ENCODE measurements at places on chromosomes 13 and 19.

DNA sequence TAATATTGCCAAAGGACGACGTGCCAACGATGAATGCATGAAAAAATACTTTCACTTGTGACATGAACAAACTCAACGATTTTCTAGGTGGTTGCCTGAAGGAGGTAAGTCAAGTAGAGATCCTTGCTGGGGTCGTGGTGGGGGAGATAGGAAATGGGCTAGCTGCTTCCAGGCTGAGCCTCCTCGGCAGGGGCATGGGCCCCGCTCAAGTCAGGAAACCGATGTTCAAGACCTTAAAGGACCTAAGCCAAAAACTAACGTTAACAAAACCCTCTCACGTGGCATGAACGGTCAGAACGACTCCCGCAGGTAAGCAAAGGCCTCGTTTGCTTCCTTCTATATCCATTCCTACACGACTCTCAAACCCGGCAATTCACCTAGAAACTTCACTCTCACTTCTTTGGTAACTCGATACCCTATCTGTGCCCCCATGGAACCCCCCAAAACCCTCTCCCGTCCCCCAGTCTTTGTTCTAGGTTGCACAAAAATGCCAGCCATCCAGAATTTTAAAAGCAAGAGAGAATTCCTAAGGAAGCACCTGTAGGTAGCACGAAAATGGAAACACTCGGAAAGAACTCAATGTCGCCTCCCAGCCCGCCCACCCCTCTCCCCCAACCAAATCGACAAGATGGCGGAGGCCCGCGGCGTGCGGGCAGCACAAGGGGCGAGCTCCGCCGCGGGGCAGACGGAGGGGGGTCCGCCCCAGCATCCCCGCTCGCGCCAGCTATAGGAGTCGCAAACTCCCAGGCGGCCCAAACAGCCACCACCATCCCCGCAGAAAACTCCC, 13.6 kb downstream of the ACP4 start:
- DNase-seq, result no peak

DNA sequence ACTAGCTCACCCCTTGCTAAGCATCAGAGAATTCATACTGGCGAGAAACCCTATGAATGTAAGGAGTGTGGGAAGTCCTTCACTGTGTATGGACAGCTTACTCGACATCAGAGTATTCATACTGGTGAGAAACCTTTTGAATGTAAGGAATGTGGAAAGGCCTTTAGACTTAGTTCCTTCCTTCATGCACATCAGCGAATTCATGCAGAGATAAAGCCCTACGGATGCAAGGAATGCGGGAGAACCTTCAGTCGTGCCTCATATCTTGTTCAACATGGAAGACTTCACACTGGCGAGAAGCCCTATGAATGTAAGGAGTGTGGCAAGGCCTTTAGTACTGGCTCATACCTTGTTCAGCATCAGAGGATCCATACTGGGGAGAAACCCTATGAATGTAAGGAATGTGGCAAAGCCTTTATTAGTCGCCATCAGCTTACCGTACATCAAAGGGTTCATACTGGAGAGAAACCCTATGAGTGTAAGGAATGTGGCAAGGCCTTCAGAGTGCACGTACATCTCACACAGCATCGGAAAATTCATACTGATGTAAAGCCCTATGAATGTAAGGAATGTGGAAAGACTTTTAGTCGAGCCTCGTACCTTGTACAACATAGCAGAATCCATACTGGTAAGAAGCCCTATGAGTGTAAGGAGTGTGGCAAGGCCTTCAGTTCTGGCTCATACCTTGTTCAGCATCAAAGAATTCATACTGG, 17.3 kb downstream of the ZNF30 start:
- DNase-seq, result no peak

DNA sequence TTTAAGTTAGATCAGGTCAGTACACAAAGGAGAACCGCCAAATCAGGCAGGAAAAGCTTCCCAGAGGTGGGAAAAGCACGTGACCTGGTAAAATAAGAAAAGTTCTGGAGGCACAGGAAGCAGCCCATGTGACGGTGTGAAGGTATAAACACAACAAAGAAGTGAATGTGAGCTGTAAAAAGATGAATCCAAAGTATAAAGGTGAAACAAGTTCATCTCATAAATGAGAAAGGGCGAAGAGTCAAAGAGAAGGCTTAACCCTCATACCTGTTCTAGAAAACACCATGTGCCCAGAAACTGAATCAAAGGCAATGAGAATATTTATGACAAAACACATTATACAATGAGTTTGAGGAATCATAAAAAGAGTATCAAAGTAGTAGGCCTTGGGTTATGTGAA, 47.0 kb downstream of the USP12 start:
- DNase-seq, result no peak

DNA sequence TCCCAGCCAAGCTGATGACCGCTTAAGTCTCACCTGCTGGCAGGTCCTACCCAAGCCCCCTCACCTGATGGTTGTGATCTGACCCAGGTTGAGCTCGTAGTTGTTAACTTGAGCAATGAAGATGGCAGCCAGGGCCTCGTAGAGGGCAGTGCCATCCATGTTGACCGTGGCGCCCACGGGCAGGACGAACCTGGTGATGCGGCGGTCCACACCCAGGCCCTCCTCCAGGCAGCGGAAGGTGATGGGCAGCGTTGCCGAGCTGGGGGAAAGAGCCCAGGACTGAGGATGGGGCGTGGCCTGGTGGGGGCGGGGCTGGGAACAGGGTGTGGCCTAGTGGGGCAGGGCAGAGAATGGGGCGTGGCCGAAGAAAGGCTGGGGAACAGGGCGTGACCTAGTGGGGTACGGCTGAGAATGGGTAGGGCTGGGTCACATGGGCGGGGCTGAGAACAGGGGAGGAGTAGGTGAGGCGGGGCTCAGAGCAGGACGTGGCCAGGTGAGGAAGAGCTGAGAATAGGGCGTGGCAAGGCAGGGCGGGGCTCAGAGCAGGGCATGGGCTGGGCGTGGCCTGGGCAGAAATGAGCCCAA, 12.9 kb downstream of the OR7C2 start:
- no peak for DNase-seq

GRCh38 chr13:109790942-109791605, 4.7 kb upstream of the IRS2 start:
- peak; percentile 61 for DNase-seq

GRCh38 chr13:24893863-24894262, 129.9 kb downstream of the RNF17 start:
- DNase-seq, result no peak

DNA sequence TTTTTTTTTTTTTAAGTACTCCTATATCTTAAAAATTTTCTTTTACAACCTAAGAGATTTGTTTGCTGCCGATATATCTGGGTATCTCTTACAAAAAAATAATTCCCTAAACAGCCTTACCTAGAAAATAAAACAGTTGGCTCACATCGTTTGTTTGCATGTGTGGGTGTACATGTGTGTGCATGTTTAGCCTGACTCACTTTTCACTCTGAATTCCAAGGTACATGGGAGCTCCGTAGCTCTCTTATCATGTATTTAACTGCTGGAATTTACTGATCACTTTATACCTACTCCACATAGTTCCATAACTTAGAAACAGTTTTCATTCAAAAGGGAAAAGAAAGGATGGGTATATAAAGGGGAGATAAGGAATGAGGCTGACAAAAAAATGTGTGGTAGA, 616.5 kb downstream of the GPC6 start:
- DNase-seq, result no peak

DNA sequence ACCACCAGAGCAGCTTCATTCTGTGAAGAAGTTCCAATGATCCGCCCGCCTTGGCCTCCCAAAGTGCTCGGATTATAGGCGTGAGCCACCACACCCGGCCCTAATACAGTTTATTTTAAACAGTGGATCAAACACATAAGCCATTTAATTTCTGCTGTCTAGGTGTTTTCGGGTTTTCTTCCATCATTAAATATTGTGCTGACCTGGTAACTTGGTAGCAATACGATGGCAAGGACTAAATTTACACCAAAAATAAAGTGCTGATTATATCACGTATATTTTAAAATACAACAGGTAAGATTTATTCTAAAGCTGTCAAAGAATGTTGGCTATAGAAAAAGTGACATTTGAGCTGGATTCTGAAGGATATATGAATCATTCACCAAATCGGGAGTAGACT, 1.3 kb downstream of the MED4 start:
- no peak for DNase-seq

DNA sequence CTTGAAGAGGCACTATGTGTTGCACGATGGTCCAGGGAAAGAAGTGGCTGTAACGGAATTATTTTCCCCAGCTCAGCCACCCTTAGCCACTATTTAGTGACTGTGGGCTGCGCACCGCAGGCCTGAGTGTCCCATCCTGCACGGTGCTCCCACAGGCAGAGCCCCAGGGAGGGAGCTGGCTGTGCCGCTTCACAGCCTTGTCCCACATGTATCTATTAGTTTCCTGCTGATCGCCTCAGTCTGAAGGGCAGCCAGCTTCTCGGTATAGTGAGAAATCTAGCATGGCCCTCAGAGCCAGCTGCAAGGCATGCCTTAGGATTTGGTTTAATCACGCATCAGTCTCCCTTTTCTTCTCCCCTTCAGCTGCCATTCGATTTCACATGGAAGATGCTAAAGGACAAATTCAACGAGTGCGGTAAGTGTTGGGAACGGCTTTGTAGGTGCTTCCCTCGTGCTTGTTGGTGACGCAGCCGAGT, 15.7 kb downstream of the PRAM1 start:
- DNase-seq, result no peak

GRCh38 chr13:78875792-78876580, 217.0 kb upstream of the OBI1 start:
- DNase-seq, result no peak

DNA sequence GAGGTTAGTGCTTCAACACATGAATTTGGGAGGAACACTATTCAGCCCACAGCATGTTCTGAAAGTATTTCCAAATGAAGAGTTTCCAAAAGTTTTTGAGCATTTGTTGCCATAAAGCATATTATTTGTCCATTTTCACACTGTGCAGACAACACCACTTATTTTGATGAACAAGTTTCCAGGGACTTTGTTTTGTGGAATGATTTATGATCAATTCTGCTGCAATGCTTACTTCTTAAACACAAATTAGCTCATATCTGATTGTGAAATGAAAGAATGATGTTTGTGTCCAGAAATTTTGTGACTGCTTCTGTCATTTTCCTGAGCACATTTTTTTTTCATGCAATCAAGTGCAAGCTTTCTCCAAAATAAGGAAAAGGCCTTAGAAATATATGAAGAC, 205.3 kb downstream of the RAP2A start:
- no peak for DNase-seq

DNA sequence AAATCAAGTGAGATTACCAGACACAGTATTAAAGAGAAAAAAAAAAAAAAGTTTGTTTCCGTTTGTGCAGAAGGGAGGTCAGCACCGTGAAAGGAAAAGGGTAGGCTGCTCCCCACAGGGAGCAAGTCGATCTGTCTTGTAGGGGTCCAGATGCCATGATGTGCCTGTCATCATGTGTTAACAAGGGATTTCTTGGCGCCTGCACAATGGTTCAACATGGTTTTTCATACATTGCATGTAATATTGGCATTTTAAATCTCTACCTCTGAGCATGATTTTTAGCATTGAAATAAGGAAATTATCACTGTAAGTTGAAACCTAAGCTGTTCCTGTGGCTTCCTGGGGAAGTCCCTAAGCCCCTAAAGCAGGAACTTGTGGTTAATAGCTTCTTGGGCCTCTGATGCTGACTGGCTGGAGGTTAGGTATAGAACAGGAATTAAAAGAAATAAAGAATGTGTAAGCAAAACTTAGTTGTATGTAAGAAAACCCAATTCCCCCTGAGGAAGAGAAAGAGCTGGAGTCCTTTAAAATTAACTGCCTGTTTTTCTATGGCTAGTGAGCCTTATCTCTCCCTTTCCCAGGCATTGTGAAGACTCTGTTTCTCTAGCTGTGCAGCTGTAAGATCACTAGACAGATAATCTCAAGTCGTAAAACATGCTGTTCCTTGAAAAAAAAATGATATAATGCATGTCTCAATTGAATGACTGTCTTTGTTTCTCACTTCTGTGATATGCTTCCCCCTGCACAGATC, 7.4 kb upstream of the FCGBP start:
- peak; percentile 45 for DNase-seq

DNA sequence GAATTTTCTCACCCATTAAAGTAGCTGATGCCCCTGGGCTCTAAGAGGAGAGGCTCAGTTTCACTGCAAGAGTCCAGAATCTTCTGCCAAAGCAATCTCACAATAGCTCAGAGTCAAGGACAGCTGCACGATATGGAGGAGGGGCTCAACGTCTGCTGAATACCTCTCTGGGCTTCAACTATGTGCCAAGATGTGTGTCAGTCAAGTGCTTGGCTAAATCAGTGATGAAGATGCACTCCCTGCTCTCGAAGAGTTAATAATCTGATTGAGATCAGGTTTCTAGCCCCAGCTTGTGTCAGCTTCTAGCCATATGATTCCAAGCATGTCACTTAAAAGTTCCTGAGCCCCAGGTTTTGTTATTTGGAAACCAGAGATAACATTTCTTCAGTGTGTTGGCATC, 46.8 kb downstream of the KLF12 start:
- DNase-seq, result no peak

- no peak for DNase-seq
Observed at GRCh38 chr19:16222806-16223205, 25.1 kb downstream of the AP1M1 start.

- DNase-seq, result no peak
Observed at GRCh38 chr19:55567708-55568328, 12.8 kb downstream of the ZNF579 start.

DNA sequence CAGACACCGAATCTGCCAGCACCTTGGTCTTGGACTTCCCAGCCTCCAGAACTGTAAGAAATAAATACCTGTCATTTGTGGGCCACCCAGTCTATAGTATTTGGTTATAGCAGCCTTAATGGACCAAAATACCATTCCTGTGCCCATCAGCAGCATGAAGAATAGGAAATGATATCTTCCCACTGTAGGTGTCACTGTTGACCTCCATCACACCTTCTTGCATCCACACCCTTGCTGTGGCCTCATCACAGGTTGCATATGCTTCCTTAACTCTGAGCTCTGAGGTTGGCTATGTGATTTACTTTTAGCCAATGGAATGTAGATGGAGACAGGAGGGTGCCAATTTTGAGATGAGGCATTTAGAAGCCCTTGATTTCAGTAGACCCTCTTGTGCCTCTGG, 242.0 kb upstream of the TSHZ3 start:
- no peak for DNase-seq

DNA sequence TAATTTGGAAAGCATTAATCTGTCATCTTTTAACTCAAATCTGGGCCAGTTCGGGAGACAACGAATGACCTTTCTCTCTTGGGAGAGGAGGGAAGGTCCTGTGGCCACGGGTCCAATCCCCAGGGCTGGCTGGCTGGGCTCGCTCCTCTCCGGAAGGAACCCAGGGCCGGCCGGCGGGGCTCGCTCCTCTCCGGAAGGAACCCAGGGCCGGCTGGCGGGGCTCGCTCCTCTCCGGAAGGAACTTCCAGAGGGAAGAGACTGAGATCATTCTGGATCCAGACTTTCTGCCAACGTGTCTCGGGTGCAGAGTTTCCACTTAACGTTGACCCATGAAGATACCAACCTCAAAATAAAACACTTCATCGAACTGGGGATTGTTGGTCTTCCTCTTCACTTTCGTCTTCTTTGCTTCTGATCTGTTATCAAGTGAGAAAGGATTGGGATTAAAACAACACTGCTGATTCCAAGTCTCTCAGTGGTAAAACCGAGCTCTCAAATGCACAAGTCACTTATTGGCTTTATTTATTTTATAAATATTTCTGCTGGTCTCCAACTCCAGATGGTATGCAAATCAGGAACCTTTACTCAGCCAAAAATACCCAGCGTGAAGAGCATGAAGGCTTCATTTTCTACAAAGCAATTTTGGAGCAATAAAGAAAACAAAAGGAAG, 53.3 kb upstream of the C13orf46 start:
- no peak for DNase-seq

- DNase-seq, result no peak
Observed at GRCh38 chr13:101618440-101619187, 166.1 kb downstream of the ITGBL1 start.

GRCh38 chr19:39097299-39097698, 13.1 kb downstream of the ACP7 start:
- no peak for DNase-seq

GRCh38 chr19:1757468-1758230, 4.3 kb downstream of the ONECUT3 start:
- no peak for DNase-seq
